Neural crest cell (in vitro differentiated cells): ENCODE measurements at places on chromosomes 5 and 9.
A peak's percentile ranks its signal among the peaks of the same experiment; 100 is the strongest.

- DNase-seq, result no peak
Measured at GRCh38 chr9:68643901-68644809, 60.9 kb upstream of the PIP5K1B start.

DNA sequence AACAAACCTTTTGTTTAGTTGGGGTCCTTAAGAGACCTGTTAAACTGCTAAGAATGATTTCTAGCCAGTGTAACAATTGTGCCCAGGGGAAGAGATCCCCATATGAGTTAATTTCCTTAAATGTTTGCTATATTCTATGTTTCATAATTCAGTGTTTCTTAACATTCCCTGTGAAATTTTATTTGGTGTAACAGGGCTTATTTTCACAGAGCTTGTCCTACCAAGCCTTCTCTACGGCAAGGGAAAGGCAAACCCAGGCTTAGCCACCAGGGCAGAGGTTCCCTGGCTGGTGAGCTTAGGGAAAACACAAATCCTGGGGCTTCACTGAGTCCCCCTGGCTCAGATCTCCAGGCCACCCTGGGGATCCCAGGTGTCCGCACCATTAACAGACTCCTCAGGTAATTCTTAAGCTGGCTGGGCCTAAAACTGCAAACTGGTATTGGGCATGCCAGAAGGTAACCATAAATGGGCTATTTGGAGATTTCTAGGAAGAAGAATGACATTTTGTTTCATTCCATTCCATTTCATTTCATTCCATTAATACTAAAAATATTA, 17.0 kb upstream of the LCP2 start:
- no peak for DNase-seq

GRCh38 chr5:76675364-76675763, 40.6 kb upstream of the F2R start:
- no peak for DNase-seq

DNA sequence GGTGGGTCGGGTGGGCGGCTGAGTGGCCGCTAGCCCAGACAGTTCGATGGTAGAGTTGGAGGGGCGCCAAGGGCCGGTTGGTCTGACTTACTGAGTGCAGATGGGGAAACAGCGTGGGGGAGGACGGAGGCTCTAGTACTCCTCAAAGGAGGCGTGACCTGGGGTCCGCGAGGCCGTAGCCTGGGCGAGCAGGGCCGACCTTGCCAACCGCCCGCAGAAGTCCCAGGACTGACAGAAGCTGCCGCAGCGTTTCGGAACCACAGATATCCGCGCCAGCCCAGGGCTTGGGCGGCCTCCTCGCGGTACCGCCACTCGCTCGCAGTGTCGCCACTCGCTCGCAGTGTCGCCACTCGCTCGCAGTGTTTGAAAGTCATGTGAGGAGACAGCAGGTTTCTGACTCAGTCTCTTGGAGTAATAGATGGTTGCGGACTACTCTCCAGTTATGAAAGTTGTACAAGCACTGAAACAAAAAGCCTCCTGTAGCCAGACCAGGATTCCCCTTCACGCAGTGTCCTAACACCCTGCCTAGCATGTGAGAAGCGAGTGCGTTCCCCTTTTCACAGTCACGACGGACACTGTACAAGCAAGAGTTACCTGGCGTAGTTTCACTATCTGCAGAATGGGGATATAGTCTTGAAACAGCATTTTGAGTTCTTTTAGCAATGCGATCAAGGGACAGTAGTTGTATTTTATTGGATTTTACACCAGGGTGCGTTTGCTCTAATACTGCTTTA, 674 bp downstream of the TMEM38B start:
- no peak for DNase-seq

GRCh38 chr9:99326112-99326916, 104.2 kb downstream of the SEC61B start:
- no peak for DNase-seq

DNA sequence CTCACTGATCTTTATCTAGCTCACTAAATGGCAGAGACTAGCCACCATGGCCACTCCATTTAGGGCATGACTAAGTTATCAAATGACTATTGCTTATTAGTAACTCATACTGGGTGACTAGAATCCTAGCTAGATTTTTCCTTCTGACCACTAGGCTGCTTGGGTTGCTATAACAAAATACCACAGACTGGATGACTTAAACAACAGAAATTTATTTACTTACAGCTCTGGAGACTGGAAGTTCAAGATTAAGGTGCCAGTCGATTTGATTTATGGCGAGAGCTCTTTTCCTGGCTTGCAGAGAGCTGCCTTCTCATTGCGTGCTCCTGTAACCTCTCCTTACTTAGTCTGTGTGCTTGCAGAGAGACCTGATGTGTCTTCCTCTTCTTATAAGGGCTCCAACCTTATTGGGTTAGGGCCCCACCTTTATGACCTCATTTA, 55.0 kb upstream of the APC start:
- DNase-seq, result no peak

DNA sequence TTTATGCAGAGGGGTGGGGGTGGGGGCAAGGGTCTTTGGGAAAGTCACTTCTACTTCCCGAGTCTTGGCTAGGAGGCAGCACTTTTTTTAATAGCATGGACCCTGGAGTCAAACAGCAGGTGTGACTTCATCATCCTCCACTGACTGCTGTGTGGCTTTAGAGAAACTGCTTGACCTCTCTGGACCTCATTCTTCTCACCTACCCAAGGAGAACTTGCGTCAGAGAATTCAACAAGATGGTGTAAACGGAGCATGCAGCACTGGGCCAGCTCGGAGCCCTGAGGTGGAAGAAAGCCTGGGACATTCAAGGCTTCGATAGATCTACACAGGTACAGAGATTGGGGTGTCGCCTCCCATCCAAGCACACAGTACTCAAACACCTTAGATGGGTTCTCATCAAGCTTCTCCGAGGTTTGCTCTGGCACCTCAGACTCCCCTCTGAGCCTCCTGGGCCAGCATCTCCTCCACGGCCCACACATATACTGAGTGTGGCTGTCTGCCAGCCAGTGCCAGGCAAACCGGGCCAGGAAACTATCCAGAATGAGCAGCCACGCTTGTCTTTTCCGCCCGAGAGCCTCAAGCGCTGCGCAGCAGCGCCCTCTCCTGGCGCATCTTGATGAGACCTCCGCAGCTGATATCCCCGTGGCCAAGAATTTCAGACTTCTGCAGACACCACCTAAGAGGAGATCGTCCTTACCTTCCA, 4.6 kb upstream of the SLC25A48 start:
- peak; percentile 72 for DNase-seq

DNA sequence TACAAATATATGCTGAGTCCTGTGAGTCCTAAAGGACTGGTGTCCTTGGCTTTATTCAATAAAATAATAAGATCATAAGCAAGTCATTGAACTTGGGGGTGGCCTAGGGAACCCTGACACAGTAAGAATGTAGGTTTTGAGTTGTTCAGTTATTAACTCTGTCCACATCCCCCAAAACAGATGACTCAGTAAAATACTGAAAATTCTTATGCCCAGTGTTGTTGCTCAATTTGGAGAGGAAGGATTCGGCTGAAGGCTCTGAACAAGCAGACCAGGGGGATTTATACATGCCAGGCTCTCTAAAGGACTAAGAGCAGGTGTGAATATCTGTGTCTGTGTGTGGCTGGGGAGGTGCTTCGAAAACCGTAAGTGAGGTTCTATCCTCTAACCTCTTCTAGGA, 173.7 kb downstream of the RMI1 start:
- DNase-seq, result no peak

DNA sequence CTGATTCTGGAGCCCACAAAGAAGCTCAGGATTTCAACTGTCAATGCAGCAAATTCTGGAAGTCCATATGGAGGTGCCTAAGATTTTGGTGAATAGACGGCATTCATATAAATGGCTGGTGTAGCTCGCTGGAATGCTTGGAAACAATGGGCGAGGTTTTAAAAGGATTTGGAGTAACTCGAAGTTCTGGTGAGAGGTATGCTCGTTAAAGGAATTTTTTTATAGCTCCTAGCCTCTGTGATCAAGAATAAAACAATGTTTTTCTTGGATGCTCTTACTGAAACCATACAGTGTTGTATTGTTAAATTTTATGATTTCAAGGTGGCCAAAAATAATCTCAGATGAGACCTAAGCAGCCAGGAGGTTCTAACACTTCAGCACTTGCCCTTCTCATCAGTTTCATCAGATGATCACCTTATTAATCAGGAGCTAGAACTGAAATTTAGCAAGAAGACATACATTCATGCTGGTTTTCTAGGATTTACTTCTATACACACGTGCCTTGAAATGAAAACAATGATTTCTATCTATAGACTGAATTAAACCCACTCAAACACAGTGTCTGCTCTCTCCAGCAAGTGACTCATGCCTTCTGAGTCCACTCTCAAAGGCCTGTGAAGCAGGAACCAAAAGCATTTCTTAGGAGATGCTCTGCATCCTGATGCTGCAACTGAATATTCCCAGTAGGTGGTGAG, 79.2 kb downstream of the OTULIN start:
- no peak for DNase-seq

DNA sequence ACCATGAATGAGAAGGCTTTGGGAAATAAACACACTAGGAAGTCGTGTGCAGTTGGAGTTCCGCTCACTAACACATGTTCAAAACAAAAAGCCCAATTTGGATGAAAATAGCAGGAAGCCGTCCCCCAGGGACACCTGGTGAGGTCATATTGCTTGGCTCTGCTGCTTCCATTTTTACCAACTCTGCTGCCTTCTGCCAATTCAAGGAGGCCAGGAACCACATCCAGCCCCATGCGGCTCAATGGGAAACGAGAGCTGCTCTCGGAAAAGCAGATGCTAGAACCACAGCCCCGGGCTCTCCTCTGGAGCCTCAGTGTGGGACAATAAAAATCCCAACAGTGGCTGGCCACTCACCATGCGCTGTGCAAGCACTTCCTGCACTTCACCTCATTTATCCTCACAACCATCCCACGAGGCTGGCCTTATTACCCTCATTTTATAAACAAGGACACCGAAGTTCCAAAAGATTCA, 13.4 kb downstream of the ADAM19 start:
- no peak for DNase-seq

GRCh38 chr5:42583322-42583721, 160.1 kb downstream of the GHR start:
- DNase-seq, result peak; percentile 47

GRCh38 chr5:143131972-143132371, 271.5 kb downstream of the NR3C1 start:
- DNase-seq, result no peak

DNA sequence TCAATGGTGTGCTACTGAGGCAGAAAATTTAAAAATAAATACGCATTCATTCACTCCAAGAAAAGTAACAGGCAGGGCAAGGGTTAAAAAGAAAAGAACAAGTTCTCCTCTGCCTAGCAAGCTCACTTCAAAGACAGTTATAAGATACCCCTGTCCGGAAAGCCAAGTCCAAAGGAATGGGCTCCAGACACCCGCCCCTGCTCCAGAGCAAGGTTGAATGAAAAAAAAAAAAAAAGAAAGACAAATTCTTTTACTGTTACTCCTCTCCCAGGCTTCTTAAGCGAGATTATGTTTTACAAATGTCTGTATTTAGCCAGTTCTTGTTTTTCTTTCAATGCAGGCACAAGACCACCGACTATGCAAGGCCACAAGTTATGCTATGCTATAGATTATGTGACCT, 9.1 kb upstream of the ANXA2R start:
- no peak for DNase-seq

DNA sequence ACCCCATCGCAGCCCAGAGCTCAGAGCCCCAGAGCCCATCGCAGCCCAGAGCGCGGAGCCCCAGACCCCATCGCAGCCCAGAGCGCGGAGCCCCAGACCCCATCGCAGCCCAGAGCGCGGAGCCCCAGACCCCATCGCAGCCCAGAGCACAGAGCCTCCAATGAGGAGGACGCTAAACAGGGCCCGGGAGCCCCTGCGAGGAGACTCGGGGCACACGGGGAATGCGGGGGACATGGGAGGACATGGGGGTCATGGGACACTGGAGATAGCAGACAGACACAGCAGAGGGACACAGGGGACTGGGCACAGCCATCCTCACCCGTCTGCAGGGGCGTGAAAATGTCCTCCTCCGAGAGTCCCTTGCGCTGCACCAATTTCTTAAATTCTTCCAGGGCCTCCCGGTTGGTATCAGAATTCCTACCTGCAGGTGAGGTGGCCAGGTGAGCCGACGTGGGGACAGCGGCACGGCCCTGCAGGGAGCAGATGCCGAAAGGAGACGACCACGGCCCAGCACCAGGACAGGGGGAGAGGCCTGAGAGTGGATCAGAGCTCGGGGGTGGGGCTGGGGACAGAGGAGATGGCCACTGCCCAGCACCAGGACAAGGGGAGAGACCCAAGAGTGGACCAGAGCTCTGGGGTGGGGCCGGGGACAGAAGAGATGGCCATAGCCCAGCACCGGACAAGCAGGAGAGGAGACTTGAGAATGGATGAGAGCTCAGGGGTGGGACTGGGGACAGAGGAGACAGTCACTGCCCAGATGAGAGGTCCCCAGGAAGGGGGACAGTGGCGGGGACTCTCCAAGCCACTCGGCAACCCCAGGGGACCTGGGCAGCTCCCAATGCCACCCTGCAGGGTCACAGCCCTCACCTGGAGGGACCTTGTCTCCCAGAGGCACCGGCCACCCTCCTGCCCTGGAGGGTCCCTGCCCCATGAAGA, 2.8 kb downstream of the OBP2B start:
- DNase-seq, result no peak

- no peak for DNase-seq
Measured at GRCh38 chr5:115360046-115360685, 63.7 kb upstream of the CCDC112 start.

GRCh38 chr9:98330831-98331230, 75.4 kb upstream of the TBC1D2 start:
- no peak for DNase-seq

DNA sequence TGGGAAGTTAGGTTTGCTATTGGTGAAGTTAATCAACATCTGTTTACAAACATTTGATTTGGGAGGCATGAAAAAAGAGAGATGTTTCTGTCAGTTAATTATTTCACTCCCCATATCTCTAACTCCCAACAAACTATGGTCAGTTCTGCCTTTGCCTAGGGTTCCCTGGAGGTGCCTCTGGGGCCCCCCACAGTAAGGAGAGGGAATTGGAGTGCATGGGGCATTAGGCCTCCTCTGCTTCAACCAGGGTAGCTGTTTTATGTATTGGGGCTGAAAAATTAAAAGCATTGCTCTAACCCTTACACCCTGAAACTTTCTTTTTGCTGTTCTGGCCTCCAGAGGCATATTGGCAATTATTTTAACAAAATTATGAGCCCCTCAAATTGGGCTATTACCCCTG, 32.3 kb downstream of the RUSC2 start:
- no peak for DNase-seq

GRCh38 chr9:106616026-106616425, 246.9 kb upstream of the ZNF462 start:
- DNase-seq, result no peak

DNA sequence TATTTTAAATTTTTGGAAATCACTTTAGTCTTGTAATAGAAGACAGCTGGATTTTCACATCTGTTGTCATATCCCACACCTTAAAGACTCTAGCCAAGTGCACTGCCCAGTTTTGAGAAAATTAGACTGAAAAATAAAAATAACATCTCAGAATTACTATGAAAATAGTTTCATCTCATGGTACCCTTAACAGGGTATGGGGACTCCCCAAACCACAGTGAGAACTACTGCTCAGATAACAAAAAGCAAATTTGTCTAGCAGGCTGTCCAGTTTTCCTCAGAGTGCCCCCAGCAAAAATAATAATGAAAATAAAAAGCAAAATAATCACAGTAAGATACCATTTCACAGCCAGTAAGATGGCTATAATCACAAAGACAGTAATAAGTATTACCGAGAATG, 6.5 kb downstream of the UBQLN1 start:
- DNase-seq, result no peak

- DNase-seq, result no peak
Measured at GRCh38 chr9:113949571-113950078, 73.5 kb downstream of the ZNF618 start.

GRCh38 chr9:108168236-108168850, 678.8 kb upstream of the KLF4 start:
- no peak for DNase-seq

GRCh38 chr5:73955271-73955846, 329.4 kb downstream of the ARHGEF28 start:
- no peak for DNase-seq
